Smooth muscle cell of trachea (primary cell): ENCODE measurements at places on chromosomes 11 and 22. TPM values are rescaled to one million over a fixed set of nuclear protein-coding genes. Genes with fewer than 3 reads are reported as not detected.

Gene TRPT1
- total RNA-seq = 28.5 and 50.6 TPM in 2 replicates

Gene MIOX
- total RNA-seq = 0.15 TPM in 1 of 2 replicates, not detected in the other

Gene NRXN2
- total RNA-seq = 9.6 and 18.2 TPM in 2 replicates

Gene C22orf42
- total RNA-seq = not detected in 2 replicates

Gene TTLL1
- 15.3 and 18.7 TPM in 2 replicates for total RNA-seq

Gene ANO1
- total RNA-seq = 0.83 TPM in 1 of 2 replicates, not detected in the other

Gene SLC37A2
- total RNA-seq = 1.5 and 2.0 TPM in 2 replicates

Gene KCNJ5
- total RNA-seq = 0.17 and 0.29 TPM in 2 replicates

Gene GTPBP1
- 26.0 and 31.1 TPM in 2 replicates for total RNA-seq

Gene FAM180B
- total RNA-seq = 0.17 TPM in 1 of 2 replicates, not detected in the other

Gene APLNR
- 0.17 TPM in 1 of 2 replicates, not detected in the other for total RNA-seq

Gene GLYATL2
- total RNA-seq = 1.7 and 5.5 TPM in 2 replicates

Gene TNNI2
- not detected in 2 replicates for total RNA-seq

Gene IGLL1
- total RNA-seq = not detected in 2 replicates

Gene RFPL3
- not detected in 2 replicates for total RNA-seq

Gene DNAJB7
- not detected in 2 replicates for total RNA-seq

Gene SYT7
- total RNA-seq = 12.1 and 22.7 TPM in 2 replicates

Gene OR2D2
- total RNA-seq = 0.29 and 0.50 TPM in 2 replicates

Gene HSPB2
- total RNA-seq = 0.58 and 0.99 TPM in 2 replicates

Gene PLAAT3
- total RNA-seq = 11.6 and 12.4 TPM in 2 replicates

Gene NTM
- total RNA-seq = 9.9 and 15.0 TPM in 2 replicates

Gene LDLRAD3
- 2.5 and 11.1 TPM in 2 replicates for total RNA-seq

Gene EIF1AD
- total RNA-seq = 28.2 and 29.3 TPM in 2 replicates

Gene INCENP
- total RNA-seq = 15.2 and 29.1 TPM in 2 replicates

Gene TPH1
- total RNA-seq = under 0.01 TPM in 2 replicates

Gene BRSK2
- total RNA-seq = 0.99 TPM in 1 of 2 replicates, not detected in the other

Gene PKNOX2
- 0.73 and 0.83 TPM in 2 replicates for total RNA-seq

Gene TRIM6
- total RNA-seq = 3.3 and 9.7 TPM in 2 replicates

Gene C11orf91
- 0.33 TPM in 1 of 2 replicates, not detected in the other for total RNA-seq

Gene POU2AF1
- not detected in 2 replicates for total RNA-seq

Gene MOGAT2
- not detected in 2 replicates for total RNA-seq

Gene CTSW
- total RNA-seq = not detected in 2 replicates
